ENCODE measurements at places on chromosomes 1 and 21. TPM values are rescaled to one million over a fixed set of nuclear protein-coding genes. Genes with fewer than 3 reads are reported as not detected.

Gene TMPRSS3
- total RNA-seq: 9.9 TPM

Gene PRDM16
- total RNA-seq: 0.18 TPM

Gene KIF17
- total RNA-seq: not detected

Gene MAP1LC3C
- not detected for total RNA-seq

Gene OR6K3
- not detected for total RNA-seq

Gene LRRC53
- not detected for total RNA-seq

Gene SSBP3
- 109 TPM for total RNA-seq

Gene UMODL1
- total RNA-seq: not detected

Gene FCRLB
- 0.97 TPM for total RNA-seq

Gene CD84
- 14.0 TPM for total RNA-seq

Gene OR14K1
- total RNA-seq: not detected

Gene OR10T2
- not detected for total RNA-seq

Gene RPF1
- 41.6 TPM for total RNA-seq

Gene RGS13
- total RNA-seq: not detected

Gene FRRS1
- 4.7 TPM for total RNA-seq

Gene ATAD3C
- total RNA-seq: 1.4 TPM
